ENCODE measurements at places on chromosomes 3 and 15. TPM values are rescaled to one million over a fixed set of nuclear protein-coding genes. Genes with fewer than 3 reads are reported as not detected.

GRCh38 chr15:95266451-95267061, 1035.2 kb downstream of the MCTP2 start:
- no peak overlapping the region for H3K27ac ChIP-seq
- no peaks in the 10 kb centered on the region for H3K36me3 ChIP-seq
- H3K4me3 ChIP-seq, result no peak overlapping the region
- H3K27me3 ChIP-seq, result peaks cover 2% of the 10 kb centered on the region

TBC1D2B gene
- 90.2 TPM for total RNA-seq

NEK10 gene
- total RNA-seq, result 2.2 TPM

DNA sequence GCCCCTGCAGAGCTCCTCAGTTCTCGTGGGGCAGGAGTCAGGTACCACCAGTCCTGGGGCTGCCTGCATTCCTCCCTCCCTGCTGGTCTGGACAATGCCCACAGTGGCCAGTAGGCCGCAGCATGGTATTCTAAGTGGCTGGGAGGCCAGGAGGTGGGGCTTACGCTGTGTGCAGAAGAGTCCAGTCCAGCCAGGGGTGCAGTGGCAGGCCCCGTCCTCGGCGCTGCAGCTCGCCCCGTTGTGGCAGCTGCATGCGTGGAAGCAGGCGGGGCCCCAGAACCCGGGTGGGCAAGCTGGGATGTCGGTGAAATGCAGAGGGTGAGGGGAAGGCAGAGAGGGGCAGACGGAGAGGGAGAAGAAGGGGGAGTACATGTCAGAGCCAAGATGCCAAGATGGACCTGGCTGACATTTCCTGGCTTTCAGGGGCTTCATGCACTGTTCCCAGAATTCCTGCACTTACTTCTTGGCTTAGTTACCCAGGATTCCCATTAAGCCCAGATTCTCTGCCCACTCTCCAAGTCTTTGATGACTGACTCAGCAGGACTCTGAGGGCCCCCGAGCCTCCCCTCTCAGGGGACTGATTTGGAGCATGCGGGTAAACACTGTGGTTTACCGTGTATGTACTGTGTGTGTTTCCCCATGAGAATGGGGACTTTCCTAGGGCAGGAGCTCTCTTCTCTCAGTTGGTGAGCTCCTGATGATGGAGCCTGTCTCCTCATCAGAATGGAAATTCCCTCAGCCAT, 47.5 kb downstream of the RAB11A start:
- peaks cover 4% of the 10 kb centered on the region for H3K36me3 ChIP-seq
- H3K4me1 ChIP-seq, result peaks cover 6% of the 10 kb centered on the region
- no peak overlapping the region for H3K27ac ChIP-seq
- H3K4me3 ChIP-seq, result no peak overlapping the region

DNA sequence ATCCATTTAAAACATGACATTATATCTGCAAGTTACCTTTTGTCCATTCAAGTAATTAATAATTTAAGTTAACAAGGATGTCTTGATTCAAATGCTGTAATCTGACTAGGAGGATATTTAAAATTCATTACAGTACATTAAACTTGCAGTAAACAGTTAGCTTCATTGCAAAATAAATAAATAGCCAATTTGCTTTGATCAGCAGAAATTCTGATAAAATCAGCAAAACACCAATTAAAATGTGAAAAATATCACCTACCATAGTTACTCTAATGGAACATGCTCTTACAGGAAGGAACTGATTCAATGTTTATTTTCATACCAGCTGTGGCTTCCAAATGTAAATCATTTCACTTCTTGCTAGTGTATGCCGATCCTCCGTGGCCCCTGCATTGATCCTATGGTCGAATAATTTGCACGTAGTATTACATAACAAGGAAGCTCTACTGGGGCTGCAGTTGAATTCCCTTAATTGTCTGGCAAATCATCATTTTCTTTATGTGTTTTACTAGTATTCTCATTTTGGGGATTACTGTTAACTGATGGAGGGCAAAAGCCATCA, 150.7 kb downstream of the FOXB1 start:
- H3K4me1 ChIP-seq, result no peaks in the 10 kb centered on the region
- H3K27ac ChIP-seq, result no peak overlapping the region
- H3K4me3 ChIP-seq, result no peak overlapping the region
- no peak for DNase-seq

PLIN1 gene
- total RNA-seq, result not detected

FGF12 gene
- total RNA-seq, result not detected
